ENCODE measurements at places on chromosomes 11 and 22.

GRCh38 chr22:37212174-37212906, at the start of gene SSTR3:
Gene SSTR3, minus strand, starts transcription at chr22:37212477. Its CDS starts 4,674 bp downstream, at chr22:37207803.
- DNase-seq = no peak

- DNase-seq = peak; percentile 51
Measured at GRCh38 chr11:35006389-35007128, 90.1 kb downstream of the PDHX start.

- no peak for DNase-seq
Measured at GRCh38 chr11:129723146-129723760, 92.4 kb upstream of the TMEM45B start.

DNA sequence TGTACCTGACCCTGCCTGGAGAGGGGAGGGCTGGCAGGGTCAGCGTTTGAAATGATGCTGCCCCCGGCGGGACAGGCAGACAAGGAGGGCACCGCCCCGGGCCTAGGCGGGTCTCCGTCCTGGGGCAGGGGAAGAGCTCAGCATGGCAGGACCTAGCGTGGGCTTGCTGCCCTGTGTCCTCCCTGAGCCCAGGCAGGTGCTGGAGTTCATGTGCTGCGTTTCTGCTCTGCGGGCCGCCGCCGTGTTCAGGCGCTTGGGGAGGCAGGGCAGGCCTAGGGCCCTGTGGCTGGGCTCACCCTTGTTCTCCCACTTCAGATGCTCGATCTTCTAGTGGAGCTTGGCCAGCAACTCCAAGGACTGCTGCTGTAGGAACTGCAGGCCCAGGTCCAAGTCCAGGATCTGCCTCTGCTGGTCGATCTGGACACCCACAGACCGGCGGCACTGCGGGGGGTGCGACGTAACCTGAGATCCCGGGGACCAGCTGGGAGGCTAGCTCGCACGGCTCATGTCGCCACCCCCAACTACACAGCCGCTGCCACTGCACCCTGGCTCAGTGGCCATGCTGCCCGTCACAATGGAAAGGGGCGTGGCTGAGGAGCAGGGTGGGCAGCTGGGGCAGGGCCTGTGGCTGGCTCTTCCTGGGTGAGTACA, 84.4 kb downstream of the MED15 start:
- DNase-seq = no peak

DNA sequence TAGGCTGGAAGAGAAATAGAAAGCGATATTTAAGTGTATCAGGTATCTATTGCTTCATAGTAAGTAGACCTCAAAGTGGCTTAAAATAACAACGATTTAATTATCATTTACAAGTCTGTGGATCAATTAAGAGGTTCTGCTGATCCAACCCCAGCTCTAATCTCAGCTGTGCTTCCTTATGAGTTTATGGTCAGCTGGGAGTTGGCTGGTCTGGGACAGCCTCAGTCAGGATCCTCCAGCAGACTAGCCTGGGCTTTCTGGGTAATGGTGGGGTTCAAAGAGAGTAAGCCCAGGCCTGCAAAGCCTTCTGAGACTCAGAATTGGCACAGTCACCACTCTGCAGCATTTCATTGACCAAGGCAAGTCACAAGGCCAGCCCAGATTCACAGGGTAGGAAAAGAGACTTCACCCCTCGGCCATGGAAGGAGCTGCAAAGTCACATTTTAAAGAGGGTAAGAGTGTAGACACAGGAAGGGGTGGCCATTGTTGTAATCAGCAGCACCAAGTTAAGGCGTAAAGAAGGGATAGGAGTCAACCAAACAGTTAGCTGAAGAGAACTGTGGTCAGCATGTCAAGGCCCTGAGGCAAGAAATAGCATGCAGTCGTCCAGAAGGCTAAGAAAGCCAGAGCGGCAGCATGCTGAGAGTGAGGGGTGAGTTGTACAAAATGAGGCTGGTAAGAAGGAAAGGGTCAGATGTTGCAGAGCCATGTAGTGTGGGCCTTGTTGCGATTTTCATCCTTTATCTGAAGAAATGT, 168.2 kb downstream of the ETS1 start:
- no peak for DNase-seq

GRCh38 chr11:77418155-77418970, 55.5 kb downstream of the PAK1 start:
- DNase-seq = no peak

GRCh38 chr11:31699066-31699465, 112.1 kb downstream of the PAX6 start:
- no peak for DNase-seq

DNA sequence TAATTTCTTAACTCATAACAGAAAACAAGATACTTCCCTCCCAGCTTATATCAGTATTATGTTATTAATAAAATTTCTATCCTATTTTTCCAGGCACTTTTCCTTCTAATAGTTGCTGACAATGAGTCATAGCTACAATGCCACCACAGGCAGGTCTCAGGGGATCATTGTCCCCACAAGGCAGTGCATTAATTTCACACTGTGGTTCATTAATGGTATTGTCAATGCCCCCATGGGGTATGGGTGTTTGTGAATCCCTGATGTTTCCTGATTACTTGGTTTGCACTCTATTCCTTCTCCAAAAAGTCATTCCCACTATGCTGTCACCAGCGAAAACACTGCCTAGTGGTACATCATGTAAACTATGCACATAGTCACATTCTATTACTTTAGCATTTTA, 345.5 kb upstream of the CTSC start:
- DNase-seq = no peak

DNA sequence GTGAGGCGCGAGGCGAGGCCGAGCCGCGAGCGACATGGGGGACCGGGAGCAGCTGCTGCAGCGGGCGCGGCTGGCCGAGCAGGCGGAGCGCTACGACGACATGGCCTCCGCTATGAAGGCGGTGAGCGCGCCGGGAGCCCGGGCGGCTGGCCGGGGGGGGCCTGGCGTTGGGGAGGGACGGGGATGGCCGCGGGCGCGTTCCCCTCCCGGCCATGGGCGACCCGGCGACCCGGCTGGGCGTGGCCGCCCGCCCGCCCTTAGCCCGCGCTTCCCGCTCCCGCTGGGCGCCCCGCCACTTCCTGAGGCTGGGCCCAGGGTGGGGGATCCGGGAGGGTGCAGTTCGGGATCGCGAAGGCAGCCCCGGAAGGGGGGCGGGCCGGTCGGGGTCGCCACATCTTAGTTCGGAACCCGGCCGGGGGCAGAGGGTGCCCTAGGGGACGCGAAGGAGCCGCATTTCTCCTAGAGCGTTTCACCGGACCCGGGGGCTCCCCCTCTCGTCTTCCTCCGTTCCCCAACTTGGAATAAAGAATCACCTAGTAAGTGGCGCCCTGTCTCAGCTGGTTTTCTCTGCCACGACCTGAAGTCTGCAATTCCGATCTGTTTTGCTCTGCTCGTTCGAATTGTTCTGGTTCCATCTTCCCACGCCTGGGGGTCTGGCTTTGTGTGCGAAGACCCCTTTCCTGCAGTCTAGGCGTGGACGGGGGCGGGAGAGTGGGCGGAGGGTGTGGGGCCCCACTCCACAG, 536 bp downstream of the YWHAH start:
- DNase-seq = peak; percentile 56

GRCh38 chr22:42343531-42344081, 73.2 kb upstream of the TCF20 start:
- DNase-seq = peak; percentile 26

DNA sequence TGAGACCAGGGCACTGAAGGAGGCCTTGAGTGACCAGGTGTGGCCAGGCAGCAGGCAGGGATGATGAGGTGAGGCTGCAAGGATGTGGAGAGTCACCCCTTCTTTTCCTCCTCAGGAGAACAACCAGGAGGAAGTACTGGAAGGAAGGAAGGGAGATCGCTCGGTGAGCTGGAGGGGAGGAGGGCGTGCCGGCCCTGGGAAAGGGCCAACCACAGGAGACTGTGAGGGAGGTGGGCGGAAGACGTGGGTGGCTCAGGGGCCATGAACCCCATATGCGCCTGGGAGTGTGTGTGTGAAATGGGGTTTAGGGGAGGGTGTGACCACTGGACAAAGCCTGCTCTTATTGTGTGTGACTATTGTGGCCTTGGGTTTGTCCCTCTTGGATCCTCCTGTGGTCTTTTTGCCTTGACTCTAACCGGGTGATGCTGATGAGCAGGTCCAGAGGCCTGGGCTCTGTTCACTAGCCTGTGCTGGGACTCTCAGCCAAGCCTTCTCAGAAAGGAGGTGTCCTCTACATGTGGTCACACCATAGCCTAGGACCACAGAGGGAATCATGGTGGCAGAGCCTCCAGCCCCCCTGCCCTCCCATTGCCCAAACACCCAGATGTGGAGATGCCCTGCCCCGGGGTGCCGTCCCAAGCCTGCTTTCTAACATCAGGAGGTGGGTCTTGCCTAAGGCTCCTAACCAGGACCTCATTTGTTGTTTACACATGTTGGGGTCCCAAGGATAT, 41.3 kb upstream of the TUB start:
- no peak for DNase-seq

GRCh38 chr11:88414385-88414861, 76.9 kb upstream of the CTSC start:
- DNase-seq = no peak

DNA sequence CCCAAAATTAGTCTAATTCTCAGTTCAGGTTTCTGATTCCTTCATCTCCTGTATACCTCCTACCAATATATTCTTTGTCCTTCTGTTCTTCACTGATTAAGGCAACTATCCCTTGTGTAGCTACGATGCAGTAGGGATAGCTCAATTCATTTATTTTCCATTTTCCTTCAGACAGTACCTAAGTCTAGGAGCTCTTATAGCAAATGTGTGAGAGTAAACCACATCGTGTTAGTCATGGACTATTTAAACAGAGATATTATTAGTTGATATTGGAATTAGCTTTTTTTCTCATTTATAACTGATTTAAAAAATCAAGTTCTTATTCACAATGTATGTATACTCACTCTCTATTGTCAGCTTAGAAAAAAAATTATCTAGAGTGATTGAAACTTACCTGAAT, 900.0 kb downstream of the JRKL start:
- no peak for DNase-seq

DNA sequence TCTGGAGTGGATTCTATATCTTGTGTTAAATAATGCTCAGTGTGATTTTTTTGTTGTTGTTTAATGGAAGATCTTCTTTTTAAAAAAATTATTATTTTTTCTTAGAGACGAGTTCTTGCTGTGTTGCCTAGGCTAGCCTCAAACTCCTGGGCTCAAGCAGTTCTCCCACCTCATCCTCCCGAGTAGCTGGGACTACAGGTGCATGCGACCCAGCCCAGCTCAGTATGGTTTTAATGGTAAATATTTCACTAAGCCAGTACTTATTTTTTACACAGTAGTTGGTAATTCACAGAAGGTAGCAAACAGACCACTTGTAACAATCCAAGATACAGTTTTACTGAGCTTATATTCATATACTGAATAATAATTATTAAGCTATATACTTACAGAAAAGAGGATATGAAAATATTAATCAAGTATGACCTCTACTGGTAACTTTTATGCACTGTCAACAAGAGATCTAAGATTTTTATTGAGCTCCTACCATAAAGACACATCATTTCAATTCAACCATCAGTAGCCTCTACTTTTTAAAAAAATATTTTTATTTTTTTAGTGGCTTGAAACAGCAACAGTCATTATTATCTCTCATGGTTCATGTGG, 6.1 kb upstream of the CD59 start:
- no peak for DNase-seq

DNA sequence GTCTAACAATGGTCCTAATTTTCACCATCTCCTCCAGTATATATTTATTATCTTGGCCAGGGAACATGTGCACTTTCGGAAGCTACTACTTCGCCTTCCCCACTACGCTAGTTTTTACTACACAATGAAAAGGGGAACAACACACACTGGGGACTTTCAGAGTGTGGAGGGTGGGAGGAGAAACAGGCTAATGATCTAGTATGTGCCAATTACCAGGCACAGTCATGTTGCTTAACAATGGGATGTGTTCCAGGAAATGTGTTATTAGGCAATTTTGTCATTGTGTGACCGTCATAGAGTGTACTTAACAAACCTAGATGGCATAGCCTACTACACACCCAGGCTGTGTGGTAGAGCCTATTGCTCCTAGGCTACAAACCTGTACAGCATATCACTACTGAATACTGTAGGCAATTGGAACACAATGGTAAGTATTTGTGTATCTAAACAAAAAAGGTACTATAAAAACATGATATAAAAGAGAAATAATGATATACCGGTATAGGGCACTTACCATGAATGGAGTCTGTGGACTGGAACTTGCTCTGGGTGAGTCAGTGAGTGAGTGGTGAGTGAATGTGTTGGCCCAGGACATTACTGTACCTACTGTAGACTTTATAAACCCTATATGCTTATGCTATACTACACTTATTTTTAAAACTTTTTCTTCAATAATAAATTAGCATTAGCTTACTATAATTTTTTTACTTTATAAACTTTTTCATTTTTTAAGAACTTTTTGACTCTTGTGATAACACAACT, 20.1 kb upstream of the CUL5 start:
- no peak for DNase-seq

DNA sequence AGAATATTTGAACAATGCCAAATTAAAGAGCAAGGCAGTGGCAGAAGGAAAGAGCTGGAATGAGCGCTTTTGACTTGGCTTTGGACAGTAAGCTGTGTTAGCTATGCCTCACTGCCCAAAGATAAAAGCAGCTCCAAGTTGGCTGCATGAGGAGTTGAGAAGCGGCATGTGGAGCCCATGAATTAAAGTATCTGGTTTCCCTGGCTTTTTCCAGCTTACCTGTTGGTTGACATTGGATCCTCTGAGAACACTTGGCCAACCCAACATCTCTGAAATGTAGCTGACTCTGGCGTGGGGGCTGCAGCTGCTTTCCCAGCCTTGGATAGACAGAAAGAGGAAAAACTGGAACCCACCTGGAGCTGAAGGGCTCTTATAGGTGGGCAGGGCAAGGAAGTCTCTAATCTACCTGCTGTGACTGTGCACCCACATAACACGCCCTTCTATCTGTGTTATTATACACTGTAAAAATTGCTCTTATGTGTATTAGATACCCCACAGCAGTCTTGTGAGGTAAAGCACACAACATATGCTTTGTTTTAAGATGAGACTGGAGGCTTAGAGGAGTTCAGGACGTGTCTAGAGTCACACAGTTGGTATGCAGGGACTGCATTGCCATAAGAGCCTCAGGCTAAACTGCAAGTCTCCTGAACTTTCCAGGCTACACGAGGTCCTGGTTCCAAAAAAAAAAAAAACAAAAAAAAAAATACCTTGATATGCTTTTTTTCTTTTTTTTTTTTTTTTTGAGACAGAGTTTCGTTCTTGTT, 5.8 kb downstream of the UBASH3B start:
- DNase-seq = no peak

- DNase-seq = no peak
Measured at GRCh38 chr11:64638018-64638665, 47.1 kb downstream of the SLC22A12 start.
